ENCODE measurements at places on chromosomes 5 and 9. TPM values are rescaled to one million over a fixed set of nuclear protein-coding genes. Genes with fewer than 3 reads are reported as not detected.
A peak's percentile ranks its signal among the peaks of the same experiment; 100 is the strongest.

DNA sequence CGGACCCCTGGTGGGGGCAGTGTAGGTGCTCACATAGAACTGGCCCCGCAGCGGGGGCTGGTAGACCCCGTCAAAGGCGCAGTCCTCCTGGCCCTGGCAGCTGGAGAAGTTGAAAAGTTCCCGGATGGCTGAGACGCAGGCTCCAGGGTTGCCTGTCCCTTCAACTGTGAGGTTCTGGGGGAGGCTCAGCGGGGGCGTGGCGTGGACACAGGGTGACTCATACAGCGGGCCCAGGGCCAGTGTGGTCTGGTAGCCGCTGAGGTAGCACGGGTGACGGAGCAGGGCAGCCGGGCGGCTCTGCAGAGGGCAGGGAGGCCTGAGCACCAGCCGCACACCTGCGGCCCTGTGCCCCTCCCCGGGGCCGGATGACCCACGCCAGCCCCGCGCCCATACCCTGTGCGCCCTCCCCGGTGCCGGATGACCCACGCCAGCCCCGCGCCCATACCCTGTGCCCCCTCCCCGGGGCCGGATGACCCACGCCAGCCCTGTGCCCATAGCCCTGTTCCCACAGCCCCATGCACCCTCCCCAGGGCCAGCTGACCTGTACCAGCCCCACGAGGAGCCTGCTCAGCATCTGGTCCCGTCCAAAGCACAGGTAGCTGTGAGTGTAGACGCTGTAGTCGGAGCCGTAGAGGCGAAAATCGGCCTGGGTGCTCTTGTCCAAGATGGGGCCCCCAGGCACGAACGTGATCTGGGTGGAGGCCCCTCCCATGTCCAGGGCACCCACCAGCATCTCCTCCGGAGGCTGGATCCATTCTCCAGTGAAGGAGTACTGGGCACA lies 5.0 kb downstream of the ENTPD8 start:
- DNase-seq = no peak

- no peak for DNase-seq
Measured at GRCh38 chr9:36938617-36939016, 95.5 kb downstream of the PAX5 start.

DNA sequence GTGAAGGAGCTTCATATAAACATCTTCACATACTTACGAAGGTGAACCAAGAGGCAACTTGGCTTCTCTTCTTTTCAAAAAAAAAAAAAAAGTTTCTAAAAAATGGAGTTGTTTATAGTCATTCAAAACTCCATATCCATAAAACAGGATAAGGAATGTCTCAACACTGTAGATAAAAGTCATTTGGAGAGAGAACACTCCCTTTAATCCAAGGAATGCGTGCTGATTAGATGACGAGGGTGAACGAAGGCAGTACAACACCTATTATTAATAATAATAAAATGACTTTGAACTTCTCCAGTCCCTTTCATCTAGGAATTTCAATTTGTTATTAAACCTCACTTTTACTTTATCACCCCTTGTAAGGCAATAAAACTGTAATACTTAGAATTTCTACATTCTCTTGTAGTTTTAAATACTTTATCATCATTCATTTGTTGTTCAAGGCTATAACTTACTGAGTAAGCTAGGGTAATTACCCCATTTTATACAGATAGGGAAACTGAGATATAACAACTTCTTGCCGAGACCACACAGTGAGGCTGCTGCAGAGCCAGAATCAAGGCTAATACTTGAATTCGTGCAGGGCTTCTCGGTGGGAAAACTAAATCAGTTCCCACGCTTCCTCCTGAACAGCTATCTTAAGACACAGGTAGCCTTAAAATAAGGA lies 377.1 kb downstream of the EFNA5 start:
- DNase-seq = no peak

DNA sequence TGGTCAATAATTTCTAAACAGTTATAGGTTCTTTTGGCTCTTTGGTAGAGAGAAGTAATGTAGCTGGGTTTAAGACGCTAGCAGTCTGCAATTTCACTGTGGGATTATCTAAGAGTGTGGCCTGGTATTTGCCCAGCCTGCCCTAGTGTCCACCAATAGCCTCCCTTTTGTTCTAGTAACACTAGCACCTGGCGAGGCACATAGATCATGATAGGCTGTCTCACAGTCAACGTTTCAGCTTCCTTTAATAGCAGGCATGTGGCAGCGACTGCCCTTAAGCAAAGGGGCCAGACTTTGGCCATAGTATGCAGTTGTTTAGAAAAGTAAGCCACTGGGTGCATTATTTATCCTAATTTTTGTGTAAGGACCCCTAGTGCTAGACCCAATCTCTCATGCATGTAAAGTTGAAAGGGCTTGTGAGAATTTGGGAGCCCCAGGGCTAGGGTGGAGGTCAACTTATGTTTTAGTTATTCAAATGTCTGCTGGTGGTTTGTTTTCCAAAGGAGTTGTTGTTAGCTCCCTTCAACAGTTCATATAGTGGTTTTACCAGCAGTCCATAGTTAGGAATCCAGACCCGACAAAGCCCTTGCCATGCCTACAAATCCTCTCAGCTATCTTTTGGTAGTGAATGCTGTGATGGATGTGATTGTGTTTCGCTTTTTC lies 274.3 kb downstream of the HTR1A start:
- no peak for DNase-seq

DNA sequence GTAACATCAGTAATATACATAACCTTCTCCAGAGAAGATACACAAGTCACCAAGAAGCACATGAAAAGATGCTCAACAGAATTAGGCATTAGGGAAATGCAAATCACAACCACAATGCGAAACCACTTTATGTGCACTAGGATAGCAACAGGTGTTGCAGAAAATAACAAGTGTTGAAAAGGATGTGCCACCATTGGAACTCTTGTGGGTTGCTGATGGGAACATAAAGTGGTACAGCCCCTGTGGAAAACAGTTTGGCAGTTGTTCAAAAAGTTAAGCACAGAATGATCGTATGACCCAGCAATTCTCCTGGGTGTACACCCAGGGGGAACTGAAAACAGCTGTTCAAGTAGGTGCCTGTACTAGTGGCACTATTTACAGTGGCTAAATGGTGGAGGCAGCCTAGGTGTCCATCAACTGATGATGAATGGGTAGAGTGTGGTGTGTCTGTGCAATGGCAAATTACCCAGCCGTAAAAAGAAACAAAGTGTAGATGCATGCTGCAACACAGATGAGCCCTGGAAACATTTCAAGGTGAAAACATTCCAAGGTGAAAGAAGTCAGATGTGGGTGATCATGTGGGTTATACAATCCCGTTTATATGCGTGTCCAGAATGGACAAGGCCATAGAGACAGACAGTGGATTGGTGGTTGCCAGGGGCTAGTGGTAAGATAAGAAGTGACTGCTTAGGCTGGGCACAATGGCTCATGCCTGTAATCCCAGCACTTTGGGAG lies 27.2 kb downstream of the CCDC69 start:
- DNase-seq = peak; percentile 9

DNA sequence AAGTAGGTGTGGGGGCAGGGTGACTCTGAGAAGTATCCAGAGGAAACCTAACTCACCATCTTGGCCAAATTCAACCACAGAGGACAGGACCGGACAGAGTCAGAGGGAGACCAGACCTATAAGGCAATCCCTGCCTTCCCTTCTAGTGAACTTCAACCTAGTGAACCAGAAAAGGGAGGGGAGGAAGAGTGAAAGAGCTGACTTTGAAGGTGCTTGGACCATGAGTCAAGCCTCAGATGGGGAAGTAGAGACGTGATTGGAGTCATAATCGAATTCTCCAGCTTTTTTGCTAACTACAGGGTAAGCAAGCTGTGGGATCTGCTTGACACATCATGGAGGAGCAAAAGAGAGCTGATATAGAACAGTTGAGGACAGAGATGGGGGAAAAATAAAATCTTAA lies 18.8 kb upstream of the KIF2A start:
- DNase-seq = no peak

Gene CCIN
- total RNA-seq = 0.87 TPM

Gene CARD9
- total RNA-seq = 4.3 TPM

Gene CCL28
- total RNA-seq = 1.4 TPM

Gene DBH
- not detected for total RNA-seq

Measured in mesenteric fat pad (tissue), 1 donor.